Left kidney (tissue), 8 donors: ENCODE measurements at places on chromosomes 11 and 22.

DNA sequence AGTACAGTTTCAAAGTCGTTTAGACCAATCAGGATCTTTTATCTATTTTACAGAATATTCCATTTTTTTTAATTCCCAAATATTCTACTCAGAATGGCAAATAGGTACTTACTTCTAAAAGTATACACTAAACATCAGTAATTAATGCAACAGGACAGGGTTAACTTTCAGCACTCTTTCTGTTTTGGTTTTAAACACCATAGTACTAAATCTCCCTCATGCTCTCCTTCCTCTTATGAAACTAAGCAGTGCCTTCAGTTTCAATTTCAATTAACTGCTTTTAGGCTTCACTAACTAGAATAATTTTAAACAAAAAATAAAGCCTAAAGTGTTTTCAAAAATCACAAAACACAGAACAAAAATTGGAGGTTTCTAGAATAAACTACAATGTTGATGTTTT, 57.9 kb downstream of the NOX4 start:
- DNase-seq: no peak

DNA sequence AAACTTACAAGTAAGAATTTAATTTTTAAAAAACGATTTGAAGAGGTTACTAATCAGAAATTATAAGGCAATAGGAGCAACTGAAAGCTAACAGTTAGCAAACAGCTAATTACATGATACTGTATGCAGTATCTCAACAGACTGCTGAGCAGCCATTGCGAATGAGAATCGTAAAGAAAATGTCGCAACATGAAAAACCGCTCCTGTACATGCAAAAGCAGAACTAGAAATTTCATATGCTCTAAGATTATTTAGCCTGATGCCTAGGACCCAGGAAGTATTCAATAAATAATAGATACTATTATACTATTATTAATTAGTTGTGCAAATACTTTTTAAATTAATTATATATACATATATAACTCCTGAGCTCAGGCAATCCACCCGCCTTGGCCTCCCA, 48.7 kb upstream of the EP300 start:
- no peak for DNase-seq

DNA sequence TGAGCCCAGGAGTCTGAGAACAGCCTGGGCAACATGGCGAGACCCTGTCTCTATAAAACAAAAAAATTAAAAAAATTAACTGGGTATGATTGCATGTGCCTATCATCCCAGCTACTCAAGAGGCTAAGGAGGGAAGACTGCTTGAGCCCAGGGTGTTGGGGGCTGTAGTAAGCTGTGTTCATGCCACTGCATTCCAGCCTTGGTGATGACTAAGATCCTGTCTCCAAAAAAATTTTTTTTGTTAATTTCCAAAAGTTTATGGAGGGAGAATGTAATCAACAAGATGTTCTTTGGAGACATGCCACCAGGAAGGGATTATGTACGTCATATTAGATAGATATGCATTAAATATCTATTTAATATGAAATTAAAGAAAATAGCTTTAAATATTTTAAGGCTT, 267.5 kb downstream of the SBF2 start:
- no peak for DNase-seq

GRCh38 chr11:128238521-128239265, 348.7 kb downstream of the ETS1 start:
- DNase-seq: no peak

- no peak for DNase-seq
These were observed 46.2 kb downstream of the WT1 start for GRCh38 chr11:32388871-32389770.

DNA sequence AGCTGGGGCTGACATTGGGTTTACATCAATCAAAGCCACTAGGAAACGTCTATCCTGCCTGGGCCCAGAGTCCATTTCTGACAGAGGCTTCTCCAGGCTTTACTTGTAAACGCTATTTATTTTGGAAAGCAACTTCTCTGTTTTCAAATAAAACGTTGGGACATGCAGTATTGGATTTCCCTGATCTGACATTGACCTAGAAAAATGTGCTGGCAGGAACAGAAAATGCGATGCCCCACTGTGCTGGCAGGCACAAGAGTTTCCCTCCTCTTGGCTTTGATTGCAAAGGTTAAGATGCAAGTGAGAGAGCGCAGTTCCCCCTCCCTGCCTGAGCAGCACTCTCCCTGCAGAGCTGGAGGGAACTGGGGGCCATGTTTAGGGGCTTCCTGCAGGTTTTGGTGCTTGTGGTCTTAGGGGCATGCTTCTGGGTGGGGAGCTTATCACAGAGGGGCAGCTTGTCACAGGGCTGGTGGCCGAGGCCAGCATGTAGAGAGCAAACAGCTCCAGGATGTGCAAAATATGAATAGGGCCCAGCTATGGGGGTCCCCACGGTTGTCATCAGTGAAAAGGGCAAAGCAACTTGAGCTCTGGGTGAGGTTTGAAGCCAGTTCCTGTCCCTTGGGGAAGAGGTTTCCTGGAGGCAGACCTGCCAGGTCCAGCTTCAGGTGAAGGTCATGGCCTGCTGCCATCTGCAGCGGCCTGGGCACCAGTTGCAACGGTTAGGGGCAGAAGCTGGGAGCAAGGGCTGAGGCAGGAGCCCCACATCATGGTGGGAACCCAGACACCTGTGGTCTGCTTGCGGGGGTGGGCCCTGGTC, 42.3 kb upstream of the DKK3 start:
- DNase-seq: no peak

DNA sequence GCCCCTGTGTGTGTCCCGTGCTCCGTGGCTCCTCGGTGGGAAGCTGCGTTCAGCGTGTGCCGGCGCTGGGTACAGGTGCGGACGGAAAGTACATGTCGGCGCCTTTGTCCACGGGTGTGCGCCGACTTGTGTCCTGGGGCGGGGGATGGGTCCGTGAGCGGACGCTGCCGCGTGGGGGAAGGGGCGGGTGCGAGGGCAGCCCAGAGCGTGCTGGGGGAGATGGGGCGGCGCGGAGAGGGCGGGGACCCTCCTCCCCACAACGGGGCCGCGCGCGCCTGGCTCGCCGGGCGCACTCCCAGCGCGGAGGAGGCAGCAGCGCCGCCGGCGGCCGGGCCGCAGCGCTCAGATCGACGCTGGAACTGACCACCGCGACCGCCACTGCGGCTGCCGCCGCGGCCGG, 33.6 kb upstream of the RELT start:
- no peak for DNase-seq

- no peak for DNase-seq
These were observed 324.1 kb downstream of the C11orf87 start for GRCh38 chr11:109745996-109746625.

GRCh38 chr22:29096736-29097669, 24.2 kb downstream of the KREMEN1 start:
- DNase-seq: peak; percentile 59

- DNase-seq: no peak
These were observed 635.2 kb upstream of the LUZP2 start for GRCh38 chr11:23861615-23862014.

GRCh38 chr11:127056338-127056971, 55.9 kb upstream of the KIRREL3 start:
- no peak for DNase-seq
